Mucosa of descending colon (tissue), 3 donors: ENCODE measurements at places on chromosomes 4 and X. TPM values are rescaled to one million over a fixed set of nuclear protein-coding genes. Genes with fewer than 3 reads are reported as not detected.
A peak's percentile ranks its signal among the peaks of the same experiment; 100 is the strongest.

- peak; percentile 80 for DNase-seq
Measured at GRCh38 chr4:121696170-121696580, 605 bp downstream of the ANXA5 start.

GRCh38 chr4:159282329-159282728, 179.4 kb downstream of the RAPGEF2 start:
- DNase-seq = no peak

DNA sequence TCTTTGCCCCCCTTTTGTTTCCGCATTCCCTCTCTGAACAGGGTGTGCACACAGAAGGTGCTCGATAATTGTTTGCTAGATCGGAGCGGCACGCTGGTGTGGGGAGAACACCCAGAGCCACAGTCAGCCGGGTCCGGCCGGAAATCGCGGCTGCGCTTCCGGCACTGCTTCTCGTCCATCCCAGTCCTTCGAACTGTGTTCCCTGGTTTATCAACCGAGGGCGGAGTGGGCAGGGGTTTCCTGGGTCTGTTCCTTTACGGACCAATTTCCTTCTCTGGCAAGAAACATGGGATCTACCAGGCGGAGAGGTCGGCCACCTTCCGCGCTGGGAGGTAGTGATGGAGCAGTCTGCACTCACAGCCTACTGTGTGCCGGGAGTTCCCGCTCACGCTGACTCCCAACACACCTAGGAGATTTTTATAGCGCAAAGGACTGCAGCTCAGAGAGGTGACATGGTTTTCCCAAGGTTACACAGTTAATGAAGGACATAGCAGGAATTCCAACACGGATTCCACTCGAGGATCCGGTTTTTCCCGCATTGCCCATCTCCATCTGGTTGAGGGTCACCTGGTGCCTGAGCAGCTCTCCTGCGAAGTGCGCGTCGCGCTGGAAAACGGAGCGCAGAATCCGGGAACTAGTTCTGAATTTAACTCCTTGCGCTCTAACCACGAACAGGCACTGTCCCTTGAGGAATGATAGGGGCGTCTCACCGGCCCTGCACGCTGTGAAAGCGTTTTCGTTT, 6.8 kb downstream of the MSX1 start:
- no peak for DNase-seq

DNA sequence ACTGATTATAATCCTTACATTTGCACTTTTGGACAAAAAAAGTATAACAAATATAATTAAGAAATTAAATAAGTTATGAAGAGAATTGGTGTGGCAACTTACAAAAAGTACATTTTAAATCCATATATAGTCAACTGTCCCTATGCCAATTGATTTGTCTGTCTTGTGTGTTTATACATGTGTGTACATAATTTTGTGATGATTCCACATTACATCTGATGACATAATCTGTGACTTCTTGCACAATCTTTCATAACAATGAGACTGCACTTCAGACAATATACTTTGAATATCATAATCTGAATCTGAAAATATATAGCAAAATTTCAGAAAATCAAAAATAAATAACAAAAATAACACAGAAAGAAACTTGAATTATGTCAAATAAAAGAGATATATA, 953.4 kb downstream of the FAT4 start:
- DNase-seq = no peak

The PNMA6F gene
- total RNA-seq = not detected

DNA sequence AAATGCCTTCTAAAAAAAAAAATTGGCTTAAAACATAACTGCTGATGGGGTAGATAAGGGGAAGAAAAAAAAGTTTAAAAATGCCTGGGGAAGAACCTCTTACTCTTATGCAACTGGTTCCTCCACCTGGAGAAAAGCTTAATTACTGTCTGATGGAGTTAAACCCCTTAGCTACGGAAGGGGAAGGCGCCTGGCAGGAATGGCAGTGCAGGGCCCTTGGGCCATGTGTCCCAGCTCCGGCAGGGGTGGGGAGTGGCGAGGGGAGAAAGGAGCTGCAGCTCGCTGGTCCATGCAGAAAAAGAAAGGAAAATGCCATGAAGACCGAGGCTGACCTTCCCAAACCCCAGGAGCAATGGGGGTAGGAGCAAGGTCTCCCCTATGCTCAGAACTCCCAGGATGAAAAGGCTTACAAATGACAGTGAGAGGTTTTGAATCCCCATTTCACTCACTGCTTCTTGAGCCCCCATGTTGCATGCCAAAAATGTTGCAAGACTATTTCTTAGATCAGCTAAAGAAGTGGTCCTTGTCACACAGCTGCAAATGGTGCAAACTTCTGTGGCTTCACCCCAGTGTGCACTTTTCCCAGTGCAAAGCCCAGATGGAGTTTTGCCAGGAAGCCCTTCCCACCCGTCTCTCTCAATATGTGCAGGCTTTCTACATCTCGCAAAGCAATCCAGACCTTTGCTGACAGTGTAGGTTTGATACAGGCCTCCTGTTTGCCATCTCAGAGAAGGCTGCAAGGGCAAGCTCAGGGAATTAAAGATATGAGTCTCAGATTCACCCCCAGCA, 204.8 kb upstream of the CT83 start:
- DNase-seq = no peak
